ENCODE measurements at places on chromosomes 6 and 20. TPM values are rescaled to one million over a fixed set of nuclear protein-coding genes. Genes with fewer than 3 reads are reported as not detected.

The TBX18 gene
- 20.3 TPM for total RNA-seq

DNA sequence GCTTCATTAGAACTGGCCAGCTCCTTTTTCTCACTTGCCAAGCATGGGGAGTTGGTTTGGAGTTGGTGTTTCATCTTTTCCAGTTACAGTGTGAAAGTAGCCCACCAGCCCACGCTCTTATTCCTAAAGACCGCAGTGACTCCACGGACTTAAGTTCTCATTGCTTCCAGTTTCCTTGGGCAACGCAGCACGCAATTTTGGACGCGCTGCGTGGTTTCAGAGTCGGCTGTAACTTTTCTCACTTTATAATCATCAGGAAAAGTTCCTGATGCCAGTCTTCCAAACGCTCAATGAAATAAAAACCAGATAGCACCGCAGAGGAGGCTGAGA is 381 bp upstream of the PEX7 start:
- peaks cover 7% of the 10 kb centered on the region for H3K36me3 ChIP-seq
- no peak for DNase-seq
- no peaks in the 10 kb centered on the region for H3K27me3 ChIP-seq

DNA sequence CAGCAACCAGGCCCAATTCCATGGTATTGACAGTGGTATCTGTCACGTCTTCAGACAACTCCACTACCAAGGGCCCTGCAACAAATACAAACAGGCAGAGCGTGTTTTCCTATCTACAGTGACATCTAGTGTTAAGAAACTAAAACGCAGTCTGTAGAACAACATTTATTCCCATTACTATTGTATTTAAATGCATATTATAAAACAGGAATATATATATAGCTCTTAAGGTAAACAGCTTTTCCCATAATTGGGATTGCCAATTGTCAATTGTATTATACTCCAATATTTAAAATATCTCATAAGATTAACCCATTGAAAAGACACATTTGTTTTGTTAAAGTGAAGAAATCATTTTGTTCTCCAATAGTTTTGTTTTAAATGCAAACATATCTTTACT is 97.2 kb downstream of the KIF16B start:
- H3K36me3 ChIP-seq: no peaks in the 10 kb centered on the region
- no peaks in the 10 kb centered on the region for H3K27me3 ChIP-seq
- H3K27ac ChIP-seq: no peak overlapping the region
- H3K4me1 ChIP-seq: peaks cover 14% of the 10 kb centered on the region

The CST5 gene
- not detected for total RNA-seq

- H3K27me3 ChIP-seq: no peaks in the 10 kb centered on the region
- no peak for DNase-seq
- H3K27ac ChIP-seq: no peak overlapping the region
- no peak overlapping the region for H3K4me3 ChIP-seq
- no peaks in the 10 kb centered on the region for H3K36me3 ChIP-seq
These were observed 22.3 kb downstream of the NRN1 start for GRCh38 chr6:5984150-5985089.

DNA sequence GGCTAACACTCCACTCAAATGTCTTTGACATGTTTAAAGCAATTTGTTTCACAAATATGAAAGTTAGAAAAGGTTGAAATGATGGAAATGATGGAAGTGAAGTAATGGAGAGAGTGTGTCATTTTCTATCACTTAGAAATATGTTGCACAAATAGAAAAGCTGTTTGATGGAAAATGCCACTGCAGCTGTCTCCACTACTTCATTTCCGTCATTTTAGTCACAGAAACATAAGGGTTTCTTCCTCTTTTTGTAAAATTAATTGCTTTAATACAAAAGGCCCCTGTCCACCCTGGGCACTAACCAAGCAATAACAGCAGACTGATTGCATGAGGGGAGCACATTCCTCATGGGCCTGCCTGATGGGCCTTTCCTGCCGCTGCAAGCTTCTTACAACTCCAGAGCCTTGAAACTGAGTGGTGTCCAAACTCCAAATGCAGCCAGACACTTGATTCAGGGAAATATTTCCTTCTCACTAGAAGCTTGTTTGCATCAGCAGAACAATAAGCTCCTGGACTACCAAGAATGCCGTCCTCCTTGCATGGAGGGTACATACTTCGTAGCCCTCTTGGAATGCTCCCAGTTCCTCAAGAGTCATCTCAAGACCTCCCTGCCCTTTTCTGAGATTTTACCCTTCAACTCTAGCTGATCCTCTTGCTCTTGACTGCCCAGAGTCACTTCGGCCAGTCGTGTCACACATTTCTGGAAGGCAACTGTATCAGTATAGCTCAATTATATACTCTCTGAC is 36.1 kb downstream of the F13A1 start:
- H3K36me3 ChIP-seq: no peaks in the 10 kb centered on the region
- no peak overlapping the region for H3K4me3 ChIP-seq
- no peaks in the 10 kb centered on the region for H3K27me3 ChIP-seq
- peak; percentile 49 for DNase-seq
- no peak overlapping the region for H3K27ac ChIP-seq
- H3K4me1 ChIP-seq: no peaks in the 10 kb centered on the region

- no peaks in the 10 kb centered on the region for H3K27me3 ChIP-seq
- H3K4me3 ChIP-seq: no peak overlapping the region
- H3K4me1 ChIP-seq: no peaks in the 10 kb centered on the region
- no peak overlapping the region for H3K27ac ChIP-seq
These were observed 236.4 kb upstream of the ASCC3 start for GRCh38 chr6:101117393-101118135.

The SEL1L2 gene
- total RNA-seq: not detected

The DDO gene
- total RNA-seq: 0.49 TPM

DNA sequence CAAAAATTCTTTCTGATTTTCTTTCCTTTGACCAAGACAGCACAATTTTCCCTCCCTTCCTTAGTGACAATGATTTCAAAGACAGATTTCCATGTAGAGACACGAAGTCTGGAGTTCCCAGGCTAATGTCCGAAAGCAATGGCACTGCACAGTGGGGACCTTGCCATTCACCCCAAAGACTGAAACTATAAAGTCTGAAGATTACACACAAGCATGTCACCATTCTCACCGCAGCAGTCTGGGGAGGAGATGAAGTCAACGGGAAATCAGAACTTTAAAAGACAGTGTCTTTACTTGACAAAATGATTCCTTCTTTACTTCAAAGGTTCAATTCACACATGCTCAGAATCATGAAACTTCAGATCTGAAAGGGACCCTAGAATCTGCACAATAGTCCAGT is 8.3 kb downstream of the B4GALT5 start:
- H3K4me1 ChIP-seq: peaks cover 8% of the 10 kb centered on the region
- no peaks in the 10 kb centered on the region for H3K27me3 ChIP-seq
- no peak for DNase-seq
- no peaks in the 10 kb centered on the region for H3K36me3 ChIP-seq

DNA sequence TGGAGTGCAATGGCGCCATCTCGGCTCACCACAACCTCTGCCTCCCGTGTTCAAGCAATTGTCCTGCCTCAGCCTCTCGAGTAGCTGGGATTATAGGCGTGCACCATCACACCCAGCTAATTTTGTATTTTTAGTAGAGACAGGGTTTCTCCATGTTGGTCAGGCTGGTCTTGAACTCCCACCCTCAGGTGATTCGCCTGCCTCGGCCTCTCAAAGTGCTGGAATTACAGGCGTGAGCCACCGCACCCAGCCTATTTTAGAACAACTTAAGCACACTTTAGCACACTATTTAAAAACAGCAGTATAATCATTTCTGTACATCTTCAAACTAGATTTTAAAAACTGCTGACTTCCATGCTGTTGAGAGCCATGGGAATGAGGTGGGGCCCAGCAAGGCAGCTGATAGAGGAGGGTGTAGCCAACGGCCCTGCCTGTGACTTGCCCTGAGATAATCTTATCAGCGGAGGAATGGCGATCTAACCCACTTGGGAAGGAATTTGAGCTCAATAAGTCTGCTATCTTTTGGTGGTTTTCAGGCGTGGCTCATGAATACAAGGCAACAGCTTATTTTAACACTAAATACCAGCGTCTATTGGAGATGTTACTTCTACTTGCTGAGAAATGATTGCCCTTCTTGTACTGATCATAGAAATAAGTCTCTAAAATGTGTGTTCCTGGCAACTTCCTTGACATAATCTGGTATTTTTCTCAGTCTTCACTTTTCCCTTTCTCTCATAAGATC is 12.1 kb downstream of the ZDHHC14 start:
- no peaks in the 10 kb centered on the region for H3K27me3 ChIP-seq
- H3K36me3 ChIP-seq: no peaks in the 10 kb centered on the region
- H3K4me3 ChIP-seq: no peak overlapping the region
- DNase-seq: no peak
- no peaks in the 10 kb centered on the region for H3K4me1 ChIP-seq
- H3K27ac ChIP-seq: no peak overlapping the region

All from muscle of leg (tissue), 16 donors.